ENCODE measurements at places on chromosomes 1 and 21. TPM values are rescaled to one million over a fixed set of nuclear protein-coding genes. Genes with fewer than 3 reads are reported as not detected.

GBP7 gene
- 0.10 TPM for polyA plus RNA-seq

- no peak for DNase-seq
- no peak overlapping the region for H3K27ac ChIP-seq
- H3K27me3 ChIP-seq, result peaks cover 2% of the 10 kb centered on the region
- H3K4me3 ChIP-seq, result no peak overlapping the region
- no peaks in the 10 kb centered on the region for H3K4me1 ChIP-seq
These were observed 20.6 kb upstream of the SELP start for GRCh38 chr1:169650551-169650950.

DNA sequence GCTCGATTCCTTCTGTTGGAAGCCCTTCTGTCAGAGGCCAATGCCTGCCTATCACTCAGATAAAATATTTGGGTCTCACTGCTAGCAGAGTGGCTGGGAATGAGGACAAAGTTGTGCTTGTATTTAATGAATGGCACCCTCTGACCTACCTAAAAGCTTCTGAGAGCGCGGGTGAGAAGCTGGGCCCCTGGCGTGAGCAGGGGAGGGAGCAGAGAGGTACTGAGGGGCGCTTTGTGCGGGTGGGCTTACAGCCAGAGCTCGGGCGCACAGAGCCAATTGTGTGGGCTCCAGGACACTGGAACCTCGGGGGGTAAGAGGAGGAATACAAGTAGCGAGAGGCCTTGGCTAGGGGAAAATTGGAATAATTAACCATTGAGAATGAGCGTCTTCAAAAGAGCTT, 32.3 kb downstream of the PCAT6 start:
- no peaks in the 10 kb centered on the region for H3K4me1 ChIP-seq
- DNase-seq, result no peak
- no peak overlapping the region for H3K4me3 ChIP-seq
- no peaks in the 10 kb centered on the region for H3K27me3 ChIP-seq

GRCh38 chr1:224081604-224082003, 32.3 kb upstream of the FBXO28 start:
- no peak for DNase-seq
- no peaks in the 10 kb centered on the region for H3K4me1 ChIP-seq
- H3K27ac ChIP-seq, result no peak overlapping the region

- H3K27me3 ChIP-seq, result no peaks in the 10 kb centered on the region
- H3K4me3 ChIP-seq, result no peak overlapping the region
These were observed 2.4 kb downstream of the RCAN1 start for GRCh38 chr21:34612557-34612956.

GRCh38 chr1:25875856-25876692, 566 bp upstream of the PAQR7 start:
- no peaks in the 10 kb centered on the region for H3K27me3 ChIP-seq
- peaks cover 68% of the 10 kb centered on the region for H3K4me1 ChIP-seq

- DNase-seq, result peak; percentile 53
- no peaks in the 10 kb centered on the region for H3K4me1 ChIP-seq
- H3K27ac ChIP-seq, result no peak overlapping the region
- no peak overlapping the region for H3K4me3 ChIP-seq
These were observed 16.6 kb upstream of the ZSCAN20 start for GRCh38 chr1:33455539-33456501.

GRCh38 chr21:17784180-17784598, 35.0 kb downstream of the C21orf91 start:
- H3K4me1 ChIP-seq, result no peaks in the 10 kb centered on the region
- no peak for DNase-seq
- no peaks in the 10 kb centered on the region for H3K27me3 ChIP-seq
- no peak overlapping the region for H3K27ac ChIP-seq
- H3K36me3 ChIP-seq, result peaks cover 9% of the 10 kb centered on the region
- no peak overlapping the region for H3K4me3 ChIP-seq

- no peak overlapping the region for H3K27ac ChIP-seq
- no peak overlapping the region for H3K4me3 ChIP-seq
- no peaks in the 10 kb centered on the region for H3K36me3 ChIP-seq
These were observed 182.7 kb upstream of the PTBP2 start for GRCh38 chr1:96538883-96539282.

All from large intestine (tissue), 12 donors.